ENCODE measurements at places on chromosomes 2 and 18.

- no peak for DNase-seq
Observed at GRCh38 chr2:37851828-37852584, 73.1 kb upstream of the RMDN2 start.

DNA sequence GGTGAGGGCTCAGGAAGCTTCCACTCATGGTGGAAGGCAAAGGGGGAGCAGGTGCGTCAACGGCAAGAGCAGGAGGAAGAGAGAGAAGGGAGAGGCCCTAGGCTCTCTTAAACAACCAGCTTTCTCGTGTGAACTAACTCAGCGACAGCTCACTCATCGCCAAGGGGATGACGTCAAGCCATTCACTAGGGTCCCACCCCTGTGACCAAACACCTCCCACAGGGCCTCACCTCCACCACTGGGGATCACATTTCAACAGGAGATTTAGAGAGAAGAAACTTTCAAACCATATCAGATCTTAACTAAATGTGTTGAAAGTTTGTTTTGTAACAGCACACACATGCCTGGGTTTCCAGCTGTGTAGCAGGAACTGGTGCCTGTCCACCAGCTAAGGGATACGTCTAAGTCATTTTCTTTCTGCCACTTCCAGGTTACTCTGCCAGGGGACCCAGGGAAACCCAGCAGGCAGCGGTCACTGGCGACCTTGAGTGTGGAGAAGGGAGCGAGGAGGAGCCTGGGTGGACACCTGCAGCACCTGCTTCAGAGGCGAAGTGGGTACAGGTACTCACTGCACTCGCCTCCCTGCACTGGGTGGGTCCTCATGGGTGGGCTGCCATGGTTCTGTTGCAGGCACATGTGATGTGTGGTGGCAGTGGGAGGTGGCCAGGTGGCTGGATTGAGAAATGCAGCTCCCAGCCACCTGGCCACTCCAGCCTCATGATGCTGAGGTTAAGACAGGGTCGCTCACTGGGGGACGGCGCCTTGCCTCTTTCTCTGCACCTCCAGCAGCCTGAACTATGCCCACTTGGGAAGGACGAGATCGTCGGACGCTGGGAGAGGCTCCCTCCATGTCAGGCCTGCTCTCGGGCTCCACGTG lies 8.4 kb upstream of the GPC1 start:
- no peak for DNase-seq

DNA sequence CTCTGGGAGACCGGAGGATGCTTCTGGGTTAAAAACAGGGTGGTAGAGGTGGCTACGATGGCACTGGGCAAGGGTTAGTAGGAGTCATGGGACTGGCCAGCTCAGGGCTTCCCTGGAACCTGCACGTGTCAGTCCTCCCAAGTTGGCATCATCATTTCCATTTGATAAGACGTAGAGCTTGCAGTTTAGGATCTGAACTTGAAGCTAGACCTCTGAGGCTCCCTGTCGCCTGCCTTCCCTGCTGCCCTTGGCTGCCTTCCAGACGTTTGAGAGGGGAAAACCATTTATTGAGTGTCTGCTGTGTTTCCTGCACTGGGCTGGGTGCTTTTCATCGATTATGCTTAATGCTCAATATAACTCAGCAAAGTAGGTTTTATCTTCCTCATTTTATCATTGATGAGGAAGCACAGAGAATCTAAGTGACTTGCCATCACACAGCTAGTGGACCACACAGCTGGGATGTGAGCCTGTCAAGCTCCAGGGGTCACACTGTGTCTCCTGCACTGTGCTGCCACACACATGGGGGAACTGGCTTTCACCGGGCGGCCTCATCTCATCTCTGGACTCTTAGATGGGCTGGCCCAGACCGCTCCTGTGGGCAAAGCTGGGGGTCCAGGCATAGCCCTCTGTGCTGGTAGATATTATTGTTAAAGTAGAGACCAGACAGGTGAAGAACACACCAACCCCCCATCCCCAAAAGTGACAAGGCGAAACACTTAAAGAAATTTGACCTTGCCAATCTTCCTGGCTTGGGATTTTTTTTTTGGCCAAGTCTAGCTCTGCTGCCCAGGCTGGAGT lies 7.8 kb downstream of the NT5DC4 start:
- no peak for DNase-seq

- no peak for DNase-seq
Observed at GRCh38 chr18:28284132-28284531, 107.2 kb upstream of the CDH2 start.

- no peak for DNase-seq
Observed at GRCh38 chr18:53756610-53756972, 467.9 kb downstream of the MBD2 start.

GRCh38 chr18:22286585-22286984 lies 117.2 kb downstream of the GATA6 start:
- no peak for DNase-seq

GRCh38 chr18:79272916-79273315 lies 122.8 kb upstream of the NFATC1 start:
- no peak for DNase-seq

GRCh38 chr2:118848381-118849225 lies 1.2 kb upstream of the EN1 start:
- no peak for DNase-seq

DNA sequence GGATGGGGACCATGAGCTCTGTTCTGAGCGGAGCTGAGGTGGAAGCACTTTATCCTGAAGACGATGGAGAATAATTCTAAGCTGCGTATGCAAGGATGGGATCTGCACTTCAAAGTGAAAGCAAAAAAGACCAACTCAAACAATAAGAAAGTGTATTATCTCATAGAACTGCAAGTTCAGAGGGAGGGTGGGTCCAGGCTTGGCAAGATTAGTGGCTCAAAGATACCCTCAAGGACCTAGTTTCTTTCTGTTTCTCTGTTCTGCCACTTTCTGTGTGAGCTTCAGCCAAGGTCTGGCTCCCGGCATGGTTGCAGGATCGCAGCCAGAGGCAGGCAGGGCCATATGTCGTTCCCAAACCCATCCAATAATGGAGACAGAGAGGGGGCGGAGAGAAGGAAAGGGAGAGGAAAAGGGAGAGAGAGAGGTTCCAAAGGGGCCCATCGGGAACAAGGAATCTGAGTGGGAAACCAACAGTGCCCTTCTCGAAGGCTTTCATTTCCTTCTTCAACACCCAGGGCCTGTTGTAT lies 169.2 kb upstream of the NCK2 start:
- no peak for DNase-seq

DNA sequence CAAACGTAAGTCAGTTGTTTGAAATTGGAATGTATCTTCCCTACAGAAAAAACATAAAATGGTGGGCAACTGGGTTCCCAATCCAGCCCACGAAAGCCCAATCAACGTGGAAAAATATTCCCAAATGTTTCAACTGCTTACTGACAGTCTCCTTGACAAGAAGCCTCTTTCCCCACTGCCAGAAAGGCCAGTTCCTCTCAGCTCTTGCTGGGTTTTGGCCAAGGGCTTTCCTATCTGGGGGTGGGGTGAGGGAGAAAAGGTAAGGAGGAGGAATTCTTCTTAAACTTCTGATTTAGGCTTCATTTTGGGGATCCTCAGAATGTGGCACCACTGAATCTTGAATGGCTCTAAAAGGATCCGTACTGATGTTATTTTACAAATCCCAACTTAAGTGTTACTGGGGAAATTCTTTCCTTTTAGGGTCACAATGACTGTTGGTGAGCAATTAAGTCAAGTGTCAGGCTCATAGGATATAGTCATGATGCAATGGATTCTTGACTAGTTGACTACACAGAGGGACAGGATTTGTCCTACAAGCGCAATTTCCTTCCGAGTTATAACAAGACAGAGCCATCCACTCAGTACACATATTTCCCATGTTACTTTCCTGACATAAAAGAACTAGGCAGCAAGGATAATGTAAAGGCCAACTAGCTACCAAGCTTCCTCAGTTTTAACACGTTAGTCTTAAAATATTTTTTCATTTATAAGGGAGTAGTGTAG lies 73.6 kb downstream of the SPRED2 start:
- no peak for DNase-seq

- no peak for DNase-seq
Observed at GRCh38 chr2:141820893-141821292, 309.9 kb downstream of the LRP1B start.

- DNase-seq = no peak
Observed at GRCh38 chr2:96073170-96073775, 38.6 kb upstream of the GPAT2 start.

GRCh38 chr18:10850840-10851239 lies 298.5 kb downstream of the PIEZO2 start:
- no peak for DNase-seq

GRCh38 chr18:49137585-49137984 lies 186.8 kb upstream of the SMAD7 start:
- no peak for DNase-seq

DNA sequence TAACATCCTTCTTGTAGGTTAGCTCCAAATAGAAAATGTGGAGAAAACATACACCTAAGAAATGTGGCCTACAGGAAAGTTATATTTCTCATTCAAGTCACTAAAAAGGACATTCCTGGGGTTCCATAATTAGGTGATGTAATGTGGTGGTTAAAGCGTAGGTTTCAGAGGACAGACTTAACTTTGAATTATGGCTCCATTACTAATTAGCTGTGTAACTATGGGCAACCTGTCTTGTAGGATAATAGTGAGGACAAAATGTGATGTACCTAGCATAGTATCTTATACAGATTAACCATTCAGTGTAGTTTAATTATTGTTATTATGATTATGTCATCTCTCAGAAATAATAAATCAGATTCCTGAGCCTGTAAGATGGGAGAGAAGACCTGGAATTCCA lies 602.5 kb downstream of the TSN start:
- DNase-seq = no peak

DNA sequence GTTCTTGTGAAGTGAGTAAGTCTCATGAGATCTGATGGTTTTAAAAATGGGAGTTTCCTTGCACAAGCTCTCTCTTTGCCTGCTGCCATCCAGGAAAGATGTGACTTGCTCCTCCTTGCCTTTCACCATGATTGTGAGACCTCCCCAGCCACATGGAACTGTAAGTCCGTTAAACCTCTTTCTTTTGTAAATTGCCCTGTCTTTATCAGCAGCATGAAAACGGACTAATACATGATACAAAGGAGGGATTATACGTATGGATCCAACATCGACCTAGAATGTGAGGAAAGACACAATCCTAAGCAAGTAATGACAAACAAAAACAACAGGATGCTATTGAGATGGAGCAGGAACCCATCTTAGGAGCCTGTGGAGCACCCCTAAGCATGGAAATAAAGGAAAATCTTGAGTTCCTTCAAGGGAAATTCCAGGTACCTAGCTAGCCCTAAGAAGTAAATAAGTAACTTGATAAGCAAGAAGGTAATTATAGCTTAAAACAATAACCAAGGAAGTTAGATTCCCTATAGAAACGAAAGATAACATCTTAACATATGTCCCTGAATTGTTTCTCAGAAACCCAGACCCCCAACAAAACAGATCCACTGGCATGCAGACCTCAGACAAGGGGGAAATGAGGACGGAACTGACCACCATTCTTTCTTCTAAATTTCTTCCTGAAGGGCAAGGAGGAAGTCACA lies 1.5 kb upstream of the TNFRSF11A start:
- no peak for DNase-seq

- DNase-seq = no peak
Observed at GRCh38 chr2:237625216-237625705, 2.1 kb upstream of the LRRFIP1 start.

DNA sequence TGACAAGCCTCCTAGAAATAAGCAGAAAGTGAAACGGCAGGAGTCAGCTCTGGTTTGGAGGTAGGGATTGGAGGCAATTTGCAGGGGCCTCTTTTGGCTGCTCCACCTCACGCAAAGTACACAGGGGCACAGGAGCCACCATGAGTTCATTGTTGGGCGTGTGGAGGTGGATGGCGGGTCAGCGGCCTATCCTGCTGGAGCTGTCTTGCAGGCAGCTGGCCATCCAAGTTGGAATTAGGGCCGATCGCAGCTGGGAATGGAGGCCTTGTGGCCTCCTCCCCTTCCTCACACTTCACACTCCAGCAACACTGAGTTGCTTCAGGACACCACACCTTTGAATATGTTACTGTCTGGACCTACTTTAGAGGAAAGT lies 171.5 kb downstream of the MYCN start:
- no peak for DNase-seq

DNA sequence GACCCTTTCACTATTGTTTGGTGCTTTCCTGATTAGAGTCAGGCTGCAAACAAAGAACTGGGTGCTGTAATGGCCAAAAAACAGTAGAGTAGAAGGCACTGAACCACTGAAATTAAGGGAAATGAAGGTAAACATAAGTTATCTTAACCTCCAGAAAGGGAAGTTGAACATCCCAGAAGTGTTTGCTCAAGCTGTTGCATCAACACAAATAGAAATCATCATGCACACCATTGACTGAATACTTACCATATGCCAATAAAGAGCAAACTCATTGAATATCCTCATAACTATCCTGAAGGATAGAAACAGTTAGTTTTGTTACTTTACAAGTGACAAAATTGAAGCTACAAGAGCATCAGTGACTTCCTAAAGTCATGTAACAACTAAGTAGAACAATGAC lies 477.4 kb upstream of the CHST9 start:
- DNase-seq = no peak

DNA sequence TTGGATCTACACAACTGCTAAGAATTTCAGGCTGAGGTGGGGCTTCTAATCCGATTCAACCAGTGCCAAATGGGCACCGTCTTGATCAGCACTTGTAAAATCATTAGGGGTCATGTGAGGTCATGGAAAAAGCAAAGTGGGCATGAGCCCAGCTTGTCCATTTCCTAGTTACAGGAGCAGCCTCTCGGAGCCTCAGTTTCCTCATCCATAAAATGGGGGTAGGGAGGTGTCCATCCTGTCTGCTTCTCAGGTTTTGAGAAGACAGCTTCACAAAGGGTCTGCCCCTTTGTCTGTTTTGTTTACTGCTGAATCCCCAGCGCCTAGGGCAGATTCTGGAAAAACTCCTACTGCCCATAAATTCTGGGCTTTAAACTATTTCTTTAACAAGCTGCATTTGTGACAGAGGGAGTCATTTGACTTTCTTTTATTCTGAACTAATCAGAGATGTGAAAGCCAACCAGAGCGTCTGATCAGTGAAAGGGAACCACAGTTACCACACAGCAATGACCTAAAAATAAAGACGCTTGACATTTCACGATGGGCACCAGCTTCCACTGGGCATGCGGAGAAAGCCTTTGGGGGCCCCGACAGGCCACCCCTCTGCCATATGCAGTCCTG lies 38.9 kb downstream of the DNMT3A start:
- no peak for DNase-seq

DNA sequence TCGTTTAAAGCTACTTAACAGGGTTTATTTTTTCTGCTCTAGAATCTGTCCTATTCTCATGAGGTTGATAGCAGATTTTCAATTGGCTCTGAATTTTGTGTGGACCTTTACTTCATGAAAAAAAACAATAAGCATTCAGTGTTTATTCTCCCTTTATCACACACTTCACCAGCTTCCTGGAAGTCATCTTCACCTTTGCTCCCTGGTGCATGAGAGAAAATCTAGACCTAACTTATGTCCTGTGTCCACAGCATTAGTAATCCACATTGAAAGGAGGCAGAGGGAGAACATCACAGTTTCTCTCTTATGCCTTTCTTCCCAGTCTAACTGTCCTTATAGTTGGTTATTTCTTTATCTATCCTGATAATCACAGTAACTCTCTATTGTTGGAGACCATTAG lies 316.1 kb downstream of the PTH2R start:
- no peak for DNase-seq

Measured in activated CD8-positive, alpha-beta memory T cell treated with anti-CD3 and anti-CD28 coated beads, Interleukin-2, amount 50 U/mL, for 4 hours (primary cell).